ENCODE measurements at places on chromosomes 7 and 10. TPM values are rescaled to one million over a fixed set of nuclear protein-coding genes. Genes with fewer than 3 reads are reported as not detected.

DNA sequence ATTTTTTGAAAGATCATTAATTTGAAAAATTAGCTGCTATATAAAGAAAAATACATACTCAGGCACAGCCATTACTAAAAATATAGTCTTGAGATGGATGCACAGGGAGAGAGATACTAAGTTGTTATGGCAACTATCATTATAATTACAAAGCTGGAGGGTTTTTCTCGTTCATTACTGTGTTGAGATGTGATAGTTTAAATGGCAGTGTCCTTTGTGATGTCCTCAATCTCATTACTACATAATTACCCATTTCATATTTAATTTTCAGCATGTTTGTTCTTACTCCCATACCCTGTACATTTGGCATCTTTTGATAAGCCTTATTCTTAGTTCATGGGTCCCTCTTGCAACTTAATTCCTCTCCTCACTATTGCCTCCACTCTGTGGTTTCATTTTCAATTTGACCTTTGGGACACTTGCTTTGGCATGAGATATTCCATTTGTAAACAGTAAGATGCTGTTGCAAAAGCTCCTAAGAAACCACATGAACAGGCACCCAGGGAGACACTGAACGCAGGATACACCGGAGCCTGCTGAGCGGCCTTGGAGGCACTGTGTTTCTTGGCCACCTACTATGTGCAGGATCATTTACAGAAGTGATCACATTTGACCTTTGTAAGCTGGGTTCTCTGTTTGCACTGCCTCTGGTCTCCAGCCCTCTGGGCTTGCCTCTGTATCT is 4.8 kb upstream of the CPXM2 start:
- DNase-seq, result no peak

Gene OPN1SW
- polyA plus RNA-seq, result not detected

GRCh38 chr10:1715821-1716220 is 21.5 kb downstream of the ADARB2 start:
- DNase-seq, result no peak

DNA sequence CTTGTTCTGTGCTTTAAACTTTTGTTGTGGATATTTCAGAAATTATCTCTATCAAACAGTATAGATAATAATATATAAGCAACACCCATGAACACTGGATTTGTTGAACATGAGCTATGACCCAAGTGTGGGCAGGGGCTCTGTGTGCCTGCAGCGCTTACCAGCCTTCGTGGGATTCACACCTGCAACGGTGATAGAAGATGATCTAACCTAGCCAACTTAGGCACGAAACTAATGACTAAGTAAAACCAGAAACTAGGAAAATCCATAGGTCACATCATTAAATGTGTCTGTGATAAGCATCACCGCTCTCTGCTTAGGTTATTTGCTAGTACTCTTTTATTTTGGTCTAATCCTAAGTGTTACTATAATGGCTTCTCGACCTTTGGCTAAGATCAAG is 18.0 kb downstream of the SPAG6 start:
- no peak for DNase-seq

GRCh38 chr10:22992621-22993020 is 64.8 kb downstream of the ARMC3 start:
- no peak for DNase-seq

DNA sequence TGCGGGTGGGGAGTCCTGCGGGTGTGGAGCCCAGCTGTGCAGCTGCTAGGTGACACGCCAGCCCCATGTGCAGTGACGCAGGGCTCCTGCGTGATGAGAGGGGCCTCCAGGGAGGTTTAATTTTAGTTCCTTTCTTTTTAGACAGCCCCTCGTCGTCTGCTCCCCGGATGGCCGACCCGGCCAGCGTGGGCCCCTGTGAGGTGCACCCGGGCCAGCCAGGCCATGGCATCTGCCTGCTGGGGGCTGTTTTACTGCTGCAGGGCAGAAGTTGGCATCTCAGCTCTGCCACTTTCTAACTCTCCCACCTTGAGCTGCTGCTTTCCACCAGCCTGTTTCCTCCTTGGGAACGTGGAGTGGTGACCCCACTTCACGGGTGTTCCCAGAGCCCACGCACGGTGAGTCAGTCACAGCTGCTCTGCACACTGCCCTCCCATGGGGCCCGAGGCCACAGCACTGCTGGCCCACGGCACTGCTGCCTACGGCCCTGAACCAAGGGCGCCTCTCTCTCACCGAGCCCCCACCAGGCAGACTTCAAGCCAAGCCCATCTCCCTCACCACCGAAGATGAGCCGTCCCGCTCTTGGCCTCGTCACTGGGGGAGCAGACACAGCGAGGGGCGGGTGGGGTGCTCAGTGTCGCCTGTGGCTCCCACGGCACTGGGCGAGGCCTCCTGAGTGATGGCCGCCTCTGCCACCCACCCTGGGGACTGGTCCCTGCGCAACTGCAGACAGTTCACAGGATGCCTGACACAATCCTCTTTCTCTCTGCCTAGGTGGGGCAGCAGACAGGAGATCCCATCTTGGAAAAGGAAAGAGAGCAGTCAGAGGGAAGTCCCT is 21.3 kb downstream of the CYP2W1 start:
- no peak for DNase-seq

Gene MACROH2A2
- 18.4 TPM for polyA plus RNA-seq

Gene ANK3
- 10.9 TPM for polyA plus RNA-seq

DNA sequence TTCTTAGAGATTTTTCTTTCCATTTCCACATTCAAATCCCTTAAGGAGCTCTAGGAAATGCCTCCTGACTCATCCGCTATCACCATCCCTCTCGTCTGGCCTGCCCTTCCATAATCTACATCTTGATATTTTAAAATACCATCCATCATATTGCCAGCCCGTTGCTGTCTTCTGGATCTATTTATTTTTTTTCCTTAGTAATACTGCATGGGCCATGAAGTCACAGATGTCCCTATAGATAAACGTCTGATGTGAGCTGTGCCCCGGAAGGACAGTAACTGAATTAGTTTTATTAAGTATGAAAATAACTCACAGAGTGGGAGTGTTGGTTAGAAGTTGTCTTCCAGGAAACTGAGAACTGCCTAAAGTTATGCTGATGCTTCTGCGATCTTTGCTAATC is 76.2 kb downstream of the KLF6 start:
- DNase-seq, result no peak

Gene MKI67
- 0.42 TPM for polyA plus RNA-seq

DNA sequence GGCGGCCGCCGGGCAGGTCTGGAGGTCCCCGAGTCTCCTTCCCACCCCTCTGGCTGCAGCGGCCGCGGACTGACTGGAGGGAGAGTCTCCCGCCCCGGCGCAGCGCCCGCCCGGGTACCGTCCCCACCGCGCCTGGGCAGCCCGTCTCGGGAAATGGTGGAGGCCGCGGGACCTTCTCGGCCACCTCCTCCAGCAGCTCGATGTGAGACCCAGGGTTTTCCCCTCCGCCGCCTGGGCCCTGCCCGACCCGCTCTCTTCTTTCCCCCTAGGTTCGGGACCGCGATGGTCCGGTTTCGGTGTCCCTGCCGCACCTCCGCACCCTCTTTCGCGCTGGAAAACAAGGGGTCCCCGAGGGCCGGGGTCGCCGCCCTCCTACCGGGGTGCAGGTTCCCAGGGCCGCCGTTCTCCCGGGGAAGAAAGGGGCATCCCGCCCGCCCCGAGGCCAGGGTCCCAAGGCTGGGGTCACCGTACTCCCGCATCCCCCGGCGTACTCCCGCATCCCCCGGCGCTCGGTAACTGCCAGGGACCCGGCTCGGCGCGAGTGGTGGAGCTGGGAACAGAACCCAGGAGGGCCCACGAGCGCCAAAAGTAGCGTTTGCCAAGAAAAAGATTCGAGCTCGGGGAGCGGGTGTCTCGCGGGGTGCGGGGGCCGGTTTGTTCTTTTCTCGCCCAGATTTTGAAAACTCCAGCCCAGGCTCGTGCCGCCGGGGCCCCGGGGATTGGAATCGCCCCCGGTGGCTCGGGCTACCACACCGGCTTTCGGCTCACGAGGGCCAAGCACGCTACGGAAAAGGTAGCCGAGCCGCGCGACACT is 3.4 kb downstream of the TNRC18 start:
- DNase-seq, result no peak

- DNase-seq, result peak; percentile 53
These were observed 55.3 kb upstream of the INPP5A start for GRCh38 chr10:132482090-132482800.

- DNase-seq, result no peak
These were observed 6.0 kb downstream of the HNRNPF start for GRCh38 chr10:43402880-43403452.

GRCh38 chr10:131081376-131081775 is 230.1 kb downstream of the TCERG1L start:
- no peak for DNase-seq

GRCh38 chr10:29681676-29682448 is 47.1 kb upstream of the SVIL start:
- DNase-seq, result no peak

GRCh38 chr7:30464231-30464671 is 14.3 kb downstream of the NOD1 start:
- DNase-seq, result no peak

- DNase-seq, result no peak
These were observed 112.9 kb upstream of the CAV2 start for GRCh38 chr7:116386674-116387073.

- no peak for DNase-seq
These were observed 75.7 kb downstream of the COBL start for GRCh38 chr7:51240868-51241267.

DNA sequence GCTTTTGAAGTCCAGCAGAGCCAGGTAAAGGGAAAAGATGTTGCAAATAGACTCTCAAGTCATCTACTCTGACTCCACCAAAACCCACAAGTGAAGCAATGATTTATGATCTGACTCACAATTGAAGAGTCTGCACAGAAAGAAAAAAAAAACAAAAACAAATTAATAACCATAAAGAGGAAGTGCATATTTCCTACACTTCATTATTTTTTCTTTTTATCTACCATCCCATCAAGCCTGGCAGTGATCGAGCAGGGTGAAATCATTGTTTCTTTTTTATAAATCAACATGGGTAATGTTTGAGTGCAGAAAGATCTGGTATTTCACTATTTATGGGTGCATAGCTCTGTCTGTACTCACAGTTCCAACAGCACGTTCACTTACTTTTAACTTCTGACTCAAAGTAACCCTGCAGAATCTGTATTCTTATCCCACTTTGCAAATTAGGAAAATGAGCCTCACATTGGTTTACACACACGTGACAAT is 829.0 kb downstream of the TNS3 start:
- no peak for DNase-seq

DNA sequence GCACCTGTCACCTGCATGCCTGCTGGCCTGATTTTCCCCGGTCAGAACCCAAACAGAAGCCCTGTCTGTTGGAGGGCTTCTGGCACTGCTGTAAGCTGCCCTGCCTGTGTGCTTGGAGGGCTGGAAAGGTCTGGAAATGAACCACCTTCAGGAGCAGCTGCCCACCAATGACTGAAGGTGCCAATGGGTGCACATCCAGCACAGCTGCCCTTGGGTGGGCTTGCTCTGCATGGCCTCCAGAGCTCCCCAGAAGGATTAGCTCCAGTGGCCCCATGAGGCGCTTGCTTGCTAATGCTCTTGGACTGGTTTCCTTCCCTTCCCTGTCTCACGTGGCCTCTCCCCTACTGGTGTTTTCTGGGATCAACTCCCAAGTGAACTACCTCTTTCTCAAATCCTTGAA is 43.2 kb downstream of the WDFY4 start:
- no peak for DNase-seq

GRCh38 chr10:1406967-1407945 is 330.1 kb downstream of the ADARB2 start:
- DNase-seq, result no peak

Gene FRA10AC1
- 9.1 TPM for polyA plus RNA-seq

GRCh38 chr10:17981766-17982380 is 30.2 kb downstream of the SLC39A12 start:
- no peak for DNase-seq

DNA sequence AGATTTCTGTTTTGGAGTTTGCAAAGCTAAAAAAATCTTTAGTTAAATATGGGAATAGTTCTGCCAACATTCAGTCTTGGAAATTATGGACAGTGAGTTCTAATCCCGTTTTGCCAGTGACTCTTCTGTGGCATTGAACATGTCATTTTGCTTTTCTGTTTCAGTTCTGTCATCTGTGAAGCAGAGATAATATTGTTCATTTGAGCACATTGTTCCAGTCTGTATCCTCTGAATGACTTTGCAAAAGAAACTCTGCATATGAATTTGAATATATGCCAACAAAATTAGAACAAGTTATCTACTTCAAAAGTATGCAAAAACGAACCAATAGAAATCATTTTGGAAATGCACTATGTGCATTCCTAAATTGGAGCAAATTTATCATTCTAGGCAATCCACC is 746.0 kb upstream of the POT1 start:
- DNase-seq, result no peak

GRCh38 chr10:111109501-111110242 is 32.8 kb downstream of the ADRA2A start:
- DNase-seq, result no peak

- DNase-seq, result no peak
These were observed 31.9 kb downstream of the ANKRD26 start for GRCh38 chr10:27068217-27068891.

Gene UCMA
- polyA plus RNA-seq, result not detected

DNA sequence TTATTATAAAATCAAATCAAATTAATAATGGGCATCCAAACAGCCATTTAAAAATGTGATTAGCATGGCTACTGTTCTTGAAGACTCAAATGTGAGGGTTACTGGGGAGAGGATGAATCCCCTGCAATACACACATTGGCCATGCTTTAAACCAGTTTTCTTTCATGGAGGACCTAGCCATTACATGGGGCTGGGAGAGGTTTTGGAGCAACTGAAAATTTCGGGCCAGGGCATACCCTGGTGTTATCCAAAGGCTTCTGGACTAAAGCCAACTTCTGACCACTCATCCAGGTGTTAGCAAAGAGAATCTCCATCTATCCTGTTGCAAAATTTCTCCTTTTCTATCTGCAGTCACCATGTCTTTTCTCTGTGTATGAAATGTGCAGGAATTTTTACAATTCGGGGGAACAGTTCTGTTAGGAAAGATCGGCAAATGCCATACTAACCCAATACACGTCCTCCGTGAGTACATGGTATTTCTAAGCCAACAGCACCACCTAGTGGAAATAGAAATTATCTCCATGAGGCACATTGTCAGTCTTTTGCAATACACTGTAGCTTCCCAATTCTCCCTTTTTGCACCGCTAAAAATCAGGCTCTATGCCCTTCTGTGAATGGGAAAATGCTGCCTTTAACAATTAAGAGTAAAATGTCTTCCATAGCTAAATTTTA is 47.0 kb upstream of the ZNF107 start:
- DNase-seq, result no peak

- DNase-seq, result no peak
These were observed 1.5 kb downstream of the STOX1 start for GRCh38 chr10:68828833-68829232.

Gene BICC1
- 5.7 TPM for polyA plus RNA-seq

DNA sequence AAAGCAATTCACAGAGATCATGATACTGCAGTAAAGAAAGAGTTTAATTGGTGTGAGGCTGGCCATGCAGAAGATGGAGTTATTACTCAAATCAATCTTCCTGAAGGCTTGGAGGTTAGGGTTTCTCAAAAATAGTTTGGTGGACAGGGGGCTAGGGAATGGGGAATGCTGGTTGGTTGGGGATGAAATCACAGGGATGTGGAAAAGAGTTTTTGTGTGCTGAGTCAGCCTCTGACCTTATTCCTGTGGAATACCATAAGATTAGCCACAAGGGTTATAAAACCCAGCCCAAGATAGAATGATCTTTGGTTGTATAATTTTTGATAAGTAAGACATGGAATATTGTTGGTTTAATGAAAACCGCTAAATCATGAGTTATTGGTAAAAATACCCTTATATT is 764.3 kb downstream of the TYW1 start:
- no peak for DNase-seq

Gene RNF133
- polyA plus RNA-seq, result 0.06 TPM
